ENCODE measurements at places on chromosomes 2 and 18.

GRCh38 chr2:45585267-45585861 lies 25.7 kb downstream of the SRBD1 start:
- DNase-seq = no peak

- DNase-seq = no peak
Measured at GRCh38 chr2:74191596-74192380, 6.6 kb upstream of the MTHFD2 start.

GRCh38 chr2:30871980-30872789 lies 64.9 kb upstream of the CAPN13 start:
- DNase-seq = no peak

DNA sequence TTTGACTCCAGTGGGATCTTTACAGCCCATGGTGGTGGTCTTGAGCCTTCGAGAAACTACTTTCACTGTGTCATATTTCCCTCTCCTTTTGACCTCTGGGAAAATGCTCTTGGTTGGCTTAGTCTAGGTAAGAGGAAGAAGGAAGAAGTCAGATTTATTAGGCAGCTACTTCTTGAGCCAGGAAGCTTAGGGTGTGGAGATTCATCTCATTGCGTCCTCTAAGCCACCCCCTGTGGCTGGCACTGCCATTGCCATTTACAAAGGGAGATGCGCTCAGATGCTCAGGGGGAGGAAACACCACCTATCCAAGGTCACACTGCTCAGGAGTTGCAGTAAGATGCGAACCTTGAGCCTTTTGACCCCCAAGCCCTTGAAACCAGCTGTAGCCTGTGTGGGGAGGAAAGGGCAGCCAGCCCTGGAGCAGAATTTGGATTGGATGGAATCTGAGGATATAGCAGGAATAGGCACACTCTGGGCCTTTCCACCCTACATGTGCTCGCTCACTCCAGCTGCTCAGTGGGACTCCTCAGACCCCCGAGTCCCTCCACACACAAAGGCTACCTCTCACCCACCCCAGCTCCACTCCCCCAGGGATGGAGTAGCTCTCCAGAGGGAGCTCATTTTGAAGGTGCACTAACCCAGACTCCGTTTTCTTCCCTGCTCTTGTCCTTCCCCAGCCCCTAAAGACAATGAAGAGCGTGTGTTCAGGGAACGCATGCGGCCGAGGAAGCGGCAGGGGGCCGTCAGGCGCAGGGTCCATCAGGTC lies 321.3 kb upstream of the EPAS1 start:
- no peak for DNase-seq

DNA sequence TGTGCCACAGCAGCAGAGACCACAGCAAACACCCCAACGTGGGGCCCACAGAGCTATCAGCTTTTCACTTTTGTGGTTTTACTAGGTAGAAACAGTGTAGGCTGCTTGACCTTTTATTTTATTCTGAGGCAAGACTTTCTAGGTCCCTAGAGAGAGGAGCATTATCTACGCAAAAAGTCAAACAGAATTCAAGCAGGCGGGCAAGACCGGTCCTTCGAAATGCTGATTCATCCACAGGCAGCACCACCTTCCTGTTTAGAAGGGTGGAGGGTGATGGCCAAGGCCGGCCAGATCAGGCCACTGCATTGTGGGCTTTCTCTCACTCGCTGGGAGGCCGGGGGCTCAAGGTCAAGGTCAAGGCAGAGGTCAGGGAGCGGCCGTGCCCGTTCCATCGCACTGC lies 573.0 kb downstream of the GALR1 start:
- DNase-seq = no peak

- DNase-seq = no peak
Measured at GRCh38 chr2:129443865-129444739, 535.4 kb upstream of the RAB6C start.

DNA sequence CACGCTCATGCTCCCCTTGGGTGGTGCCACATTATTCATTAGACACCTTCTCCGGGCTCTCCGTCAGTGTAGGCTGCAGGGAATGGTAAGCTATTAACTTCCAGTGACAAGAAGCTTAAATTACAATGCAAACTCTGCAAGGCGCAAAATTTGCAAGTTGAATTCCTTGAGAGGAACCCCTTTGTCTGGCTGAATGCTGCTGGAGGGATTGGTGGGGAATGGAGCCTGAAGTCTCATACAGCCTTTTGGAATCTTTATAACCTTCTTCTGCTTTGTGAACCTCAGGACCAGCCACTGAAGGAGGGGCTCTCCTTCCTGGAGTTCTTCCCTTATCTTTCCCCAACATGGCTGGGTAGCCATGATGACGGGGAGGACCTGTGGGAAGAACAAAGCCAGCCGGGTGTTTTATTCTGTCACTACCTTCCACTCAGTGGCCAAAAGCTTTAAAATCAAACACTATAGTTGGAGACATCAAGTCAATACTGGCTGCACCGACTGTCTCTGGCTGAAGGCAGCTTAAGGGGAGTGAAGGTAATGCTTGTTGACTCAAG lies 220.9 kb upstream of the EPHA4 start:
- DNase-seq = no peak

DNA sequence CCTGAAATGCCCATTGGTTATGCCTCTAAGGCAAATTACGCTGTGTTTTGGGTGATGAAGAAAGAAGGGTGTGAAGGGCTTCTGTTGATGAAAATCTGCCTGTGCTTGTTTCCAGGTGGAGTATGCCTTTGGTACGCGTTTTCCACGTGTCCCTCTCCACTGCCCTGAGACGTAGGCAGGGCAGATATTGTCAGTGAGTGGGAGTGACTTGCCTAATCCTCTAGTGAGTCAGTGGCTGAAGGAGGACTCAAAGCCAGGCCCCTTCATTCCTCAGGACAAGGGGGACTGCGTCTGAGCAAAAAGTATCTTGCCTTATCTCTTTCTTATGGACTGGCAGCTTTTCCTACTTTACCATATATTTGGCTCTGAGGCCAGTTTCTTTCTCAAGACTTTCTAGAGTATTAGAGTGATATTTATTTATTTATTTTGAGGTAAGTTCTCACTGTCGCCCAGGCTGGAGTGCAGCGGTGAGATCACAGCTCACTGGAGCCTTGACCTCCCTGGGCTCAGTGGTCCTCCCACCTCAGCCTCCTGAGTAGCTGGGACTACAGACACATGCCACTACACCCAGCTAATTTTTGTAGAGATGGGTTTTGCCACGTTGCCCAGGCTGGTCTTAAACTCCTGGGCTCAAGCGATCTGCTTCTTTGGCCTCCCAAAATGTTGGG lies 10.2 kb downstream of the RALB start:
- DNase-seq = no peak

- DNase-seq = no peak
Measured at GRCh38 chr2:233369897-233370685, 15.8 kb downstream of the DGKD start.

DNA sequence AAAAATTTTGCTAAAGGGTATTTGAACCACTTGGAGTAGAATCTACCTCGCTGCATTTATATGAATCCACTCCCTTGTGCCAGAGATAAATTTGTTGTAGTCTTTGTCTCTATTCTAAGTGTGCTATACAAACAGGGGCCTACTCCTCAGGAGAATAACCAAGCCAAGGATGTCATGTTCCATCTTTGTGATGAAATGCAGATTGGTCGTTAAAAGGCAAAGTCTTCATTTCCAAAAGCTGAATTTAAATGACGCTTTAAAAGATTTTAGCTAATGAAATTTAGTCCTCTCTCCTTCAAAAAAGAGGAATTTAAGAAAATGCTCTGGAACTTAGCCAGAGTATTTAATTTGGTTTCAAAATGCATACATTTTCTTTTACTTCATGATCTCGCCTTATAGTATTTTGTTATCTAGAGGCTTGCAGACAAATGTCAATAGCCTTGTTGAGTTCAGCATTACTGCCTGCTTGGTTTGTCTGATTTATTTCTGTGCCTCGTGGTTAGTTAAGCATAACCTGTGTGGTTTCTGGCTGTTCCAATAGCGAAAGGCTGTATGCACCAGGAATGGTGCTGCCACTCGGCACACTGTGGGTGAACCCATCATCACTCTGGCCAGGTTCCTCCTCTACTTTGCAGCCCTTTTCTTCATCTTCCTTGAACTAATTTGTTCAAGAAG lies 417.6 kb downstream of the ZNF521 start:
- DNase-seq = no peak

DNA sequence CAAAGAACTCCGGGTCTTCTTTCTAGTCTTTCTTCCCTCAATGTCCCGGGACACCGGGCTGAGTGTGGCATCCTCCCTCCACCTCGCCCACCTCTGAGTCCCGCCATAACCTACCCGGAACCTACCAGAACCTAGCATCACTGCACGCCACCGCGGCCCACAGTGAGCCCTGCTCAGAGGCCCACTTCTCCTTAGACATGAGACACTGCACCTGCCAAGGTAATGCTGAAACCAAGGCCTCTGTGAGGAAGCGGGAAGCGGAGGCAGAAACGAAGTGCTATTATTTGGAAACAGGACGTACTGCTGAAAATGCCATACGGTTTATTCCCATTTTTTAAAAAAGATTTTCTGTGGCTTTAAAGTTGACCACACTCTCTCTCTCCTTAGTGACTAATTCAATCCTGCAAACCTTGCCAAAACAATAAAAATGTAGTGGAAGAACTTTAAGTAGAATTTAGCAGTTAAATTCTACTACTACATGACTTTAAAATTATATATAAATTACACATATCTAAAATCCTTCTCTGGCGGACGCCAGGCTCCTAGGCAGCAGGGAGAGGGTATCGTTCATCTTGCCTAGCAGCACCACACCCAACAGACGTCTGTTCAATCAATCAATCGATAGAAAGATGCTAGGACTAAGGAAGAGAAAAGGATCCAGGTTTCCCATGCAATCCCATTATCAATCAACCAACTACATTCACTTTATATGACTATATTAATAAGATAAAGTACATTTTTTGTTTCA lies 82.0 kb downstream of the ZNF516 start:
- no peak for DNase-seq

GRCh38 chr18:644395-645004 lies 13.0 kb upstream of the TYMS start:
- DNase-seq = no peak

GRCh38 chr2:62938126-62938525 lies 112.5 kb upstream of the OTX1 start:
- no peak for DNase-seq

DNA sequence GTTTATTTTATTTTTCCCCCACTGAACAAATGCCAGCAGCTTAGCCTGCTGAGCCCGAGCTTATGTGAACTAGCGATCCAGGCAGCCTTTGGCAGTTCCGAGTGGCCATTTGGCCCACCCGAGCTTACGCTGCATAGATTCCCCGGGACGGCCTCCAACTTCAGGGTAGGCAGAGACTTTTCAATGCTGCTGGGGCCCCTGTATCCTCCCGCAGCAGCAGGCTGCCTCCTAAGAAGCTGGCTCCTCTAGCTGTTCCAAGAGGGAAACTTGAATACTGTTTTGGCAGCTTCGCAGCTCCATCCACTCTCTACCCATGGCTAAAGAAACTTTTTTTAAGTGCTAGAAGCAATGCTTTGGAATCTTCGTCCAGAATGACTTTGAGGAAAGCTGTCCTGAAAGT lies 295.2 kb downstream of the SS18 start:
- DNase-seq = no peak

GRCh38 chr2:28747714-28748113 lies 3.9 kb upstream of the PPP1CB start:
- no peak for DNase-seq

DNA sequence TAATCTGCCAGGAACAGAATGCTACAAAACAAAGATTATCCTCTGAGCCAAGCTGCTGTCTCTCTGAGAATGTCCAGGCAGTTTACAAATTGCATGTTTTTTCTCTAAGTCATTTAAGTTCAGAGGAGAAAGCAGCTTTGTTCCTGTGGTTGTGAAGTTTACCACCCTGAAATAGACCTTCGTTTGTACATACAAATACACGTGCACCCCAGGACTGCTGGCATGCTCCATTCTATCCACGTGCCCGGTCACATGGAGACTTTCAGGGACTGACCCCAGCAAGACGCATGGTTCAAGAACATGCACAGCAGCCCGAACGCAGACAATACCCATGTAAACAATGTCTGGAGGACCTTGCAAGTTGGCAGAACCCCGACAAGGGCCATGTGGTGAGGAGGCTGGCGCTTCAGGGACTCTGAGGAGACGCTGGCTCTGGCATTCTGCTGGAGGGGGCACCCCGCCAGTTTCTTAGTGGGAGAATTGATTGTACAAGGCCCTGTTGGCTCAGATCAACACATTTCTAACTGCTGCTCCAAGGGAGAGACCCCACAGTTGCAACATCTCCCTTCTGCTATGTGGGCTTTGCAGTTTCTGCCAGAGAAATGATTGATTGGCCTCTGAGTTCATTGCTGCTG lies 33.3 kb downstream of the FAM178B start:
- no peak for DNase-seq

DNA sequence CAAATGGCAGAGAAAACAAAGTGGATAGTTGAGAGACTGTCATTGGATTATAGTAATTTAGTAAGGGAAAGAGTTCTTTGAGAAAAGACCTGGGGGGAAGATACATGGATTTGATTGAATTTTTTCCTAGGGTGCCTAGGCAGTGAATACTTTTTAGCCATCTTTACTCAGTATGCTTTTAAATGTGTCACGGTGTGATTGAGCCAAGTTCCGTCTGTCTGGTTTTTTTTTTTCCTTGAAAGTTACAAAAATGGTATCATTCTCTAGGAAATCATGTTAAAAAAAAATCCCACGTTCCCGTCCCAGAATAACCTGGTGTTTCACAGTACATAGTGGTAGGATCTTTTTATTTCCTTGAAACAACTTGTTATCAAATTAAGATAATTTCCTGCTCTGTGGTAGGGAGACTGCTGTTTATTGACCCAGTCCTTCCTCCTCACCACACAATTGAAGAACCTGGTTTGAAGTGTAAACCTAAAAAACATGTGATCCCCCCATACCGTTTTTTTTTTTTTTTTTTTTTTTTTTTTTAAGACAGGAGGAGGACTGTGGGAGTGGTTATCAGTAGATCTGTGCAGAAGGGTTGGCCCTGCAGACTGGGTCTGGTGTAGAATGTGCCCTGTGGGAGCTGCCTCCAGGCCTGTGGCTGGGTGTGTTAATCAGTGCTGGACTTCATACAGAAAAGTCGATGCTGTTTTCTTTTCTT lies 55.1 kb downstream of the DGKD start:
- DNase-seq = no peak
